Articular chondrocyte of knee joint (primary cell): ENCODE measurements at places on chromosomes 2 and 18. TPM values are rescaled to one million over a fixed set of nuclear protein-coding genes. Genes with fewer than 3 reads are reported as not detected.

Gene DUSP2
- total RNA-seq, result 1.2 and 2.1 TPM in 2 replicates

Gene ARHGEF33
- total RNA-seq, result 1.2 and 1.4 TPM in 2 replicates

Gene XDH
- total RNA-seq, result under 0.01 and 0.43 TPM in 2 replicates

Gene PAX8
- 0.65 and 0.86 TPM in 2 replicates for total RNA-seq

Gene CRYGC
- not detected in 2 replicates for total RNA-seq

Gene AP1S3
- total RNA-seq, result 61.7 and 97.0 TPM in 2 replicates
